ENCODE measurements at places on chromosomes 5 and 9. TPM values are rescaled to one million over a fixed set of nuclear protein-coding genes. Genes with fewer than 3 reads are reported as not detected.

Gene GAPT
- not detected for total RNA-seq

Gene STX17
- total RNA-seq = 7.8 TPM

Gene ANXA2R
- 0.15 TPM for total RNA-seq

Gene CSF1R
- under 0.01 TPM for total RNA-seq

Gene PFN3
- not detected for total RNA-seq

Gene SPATA31C2
- not detected for total RNA-seq

Gene TXNDC8
- not detected for total RNA-seq

Gene SLC46A2
- total RNA-seq = not detected

Data from hair follicular keratinocyte (primary cell).